SK-MEL-5 (cell line): ENCODE measurements at places on chromosomes 5 and 9. TPM values are rescaled to one million over a fixed set of nuclear protein-coding genes. Genes with fewer than 3 reads are reported as not detected.

Gene FOXI1
- total RNA-seq, result not detected in 2 replicates

Gene KIF12
- 0.82 TPM in 1 of 2 replicates, not detected in the other for total RNA-seq

Gene OTP
- total RNA-seq, result not detected in 2 replicates

Gene PITX1
- 0.11 and 0.18 TPM in 2 replicates for total RNA-seq

Gene CATSPER3
- total RNA-seq, result not detected in 2 replicates

Gene SIT1
- total RNA-seq, result not detected in 2 replicates

Gene PRRX2
- 0.29 and 0.40 TPM in 2 replicates for total RNA-seq

Gene ANKDD1B
- total RNA-seq, result 0.08 and 0.69 TPM in 2 replicates
